ENCODE measurements at places on chromosomes 2 and 18.

GRCh38 chr2:205103699-205104098 is 558.4 kb downstream of the PARD3B start:
- DNase-seq: no peak

DNA sequence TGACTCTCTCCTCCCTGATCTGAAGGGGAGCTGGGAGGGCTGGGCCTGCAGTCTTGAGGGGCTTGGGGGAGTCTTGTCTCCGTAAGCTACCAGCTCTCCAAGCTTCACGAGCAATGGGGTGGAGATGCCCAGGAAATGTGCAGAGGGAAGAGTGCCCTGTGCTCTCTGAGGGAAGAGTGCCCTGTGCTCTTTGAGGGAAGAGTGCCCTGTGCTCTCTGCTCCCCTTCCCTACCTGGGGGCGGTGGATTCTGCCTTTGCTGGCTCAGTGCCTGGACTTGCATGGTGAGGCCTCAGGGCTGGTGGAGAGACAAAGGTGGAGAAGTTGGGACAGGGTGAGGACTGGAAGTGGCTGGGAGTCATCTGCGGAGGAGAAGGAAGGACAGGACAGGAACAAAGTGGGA is 72.7 kb downstream of the TWIST2 start:
- DNase-seq: no peak

DNA sequence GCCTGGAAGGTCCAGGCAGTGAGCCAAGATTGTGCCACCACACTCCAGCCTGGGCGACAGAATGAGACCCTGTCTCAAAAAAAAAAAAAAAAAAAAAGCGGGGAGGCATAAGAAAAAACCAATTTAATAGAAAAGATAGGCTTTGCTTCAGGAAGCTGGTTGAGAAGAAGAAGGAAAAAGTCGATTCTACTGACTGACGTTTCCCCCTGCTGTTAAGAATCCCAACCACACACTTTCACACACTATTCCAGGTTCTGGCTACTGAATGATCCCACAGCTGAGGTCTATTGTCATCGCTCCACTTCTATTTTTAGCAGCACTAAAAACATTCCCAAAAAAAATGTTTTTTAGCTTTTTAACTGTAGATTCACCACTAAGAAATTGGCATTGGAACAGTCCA is 6.7 kb upstream of the CHCHD5 start:
- no peak for DNase-seq

GRCh38 chr18:57813245-57813644 is 10.1 kb upstream of the ATP8B1 start:
- DNase-seq: no peak

DNA sequence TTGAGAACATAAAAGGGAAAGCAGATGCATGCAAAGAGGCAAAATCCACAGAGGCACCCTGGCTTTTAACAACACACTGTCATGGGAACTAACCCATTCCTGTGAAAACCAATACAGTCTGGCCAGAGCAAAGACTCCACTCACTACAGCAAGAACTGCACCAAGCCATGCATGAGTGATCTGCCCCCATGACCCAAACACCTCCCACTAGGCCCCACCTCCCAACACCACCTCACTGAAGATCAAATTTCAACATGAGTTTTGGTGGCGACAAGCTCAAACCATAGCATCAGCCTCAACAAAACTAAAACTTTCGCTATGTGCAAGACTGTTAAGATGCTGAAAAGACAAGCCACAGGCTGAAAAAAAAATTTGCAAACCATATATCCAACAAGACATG is 162.8 kb downstream of the SMAD2 start:
- DNase-seq: no peak

DNA sequence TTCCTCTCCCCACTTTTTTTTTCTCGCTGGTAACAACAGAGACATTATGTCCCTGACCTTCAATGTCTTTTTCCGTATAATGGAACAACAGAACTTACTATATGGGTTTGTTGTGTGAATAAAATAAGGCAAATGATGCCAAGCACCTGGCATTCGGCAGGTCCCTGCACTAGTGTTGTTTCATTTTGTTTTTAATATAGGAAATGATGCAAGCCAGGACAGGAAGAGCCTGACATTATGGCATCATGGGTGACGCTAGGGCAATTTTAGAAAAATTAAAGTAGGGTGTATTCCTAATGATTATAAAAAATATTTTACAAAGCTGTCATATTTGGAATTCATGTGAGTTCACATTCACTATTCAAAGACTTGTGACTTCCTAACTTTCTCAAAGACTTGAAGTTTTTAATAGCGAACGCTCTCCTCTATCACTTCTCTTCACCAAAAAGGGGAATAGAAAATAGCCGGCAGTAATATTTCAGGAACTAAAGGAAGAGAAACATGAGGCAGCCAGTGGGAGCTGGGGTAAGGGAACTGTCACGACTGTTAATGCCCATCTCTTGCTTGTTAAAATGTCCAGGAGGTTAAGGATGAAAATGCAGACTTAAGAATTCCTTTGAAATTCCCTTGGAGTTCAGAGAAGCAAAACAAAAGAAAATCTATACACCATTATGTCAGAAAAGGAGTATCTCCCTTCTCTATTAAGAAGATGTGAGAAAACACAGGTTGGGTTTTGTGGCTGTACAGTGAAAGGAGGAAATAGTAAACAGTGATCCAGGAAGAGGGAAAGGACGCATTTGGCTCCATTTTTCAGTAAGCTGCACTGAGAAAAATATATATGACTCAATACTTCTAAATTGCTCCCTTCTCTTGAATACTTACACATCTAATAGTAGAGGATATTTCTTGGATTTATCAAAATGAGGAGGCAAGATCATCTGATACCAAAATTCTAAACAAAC is 60.2 kb downstream of the DPP4 start:
- no peak for DNase-seq

DNA sequence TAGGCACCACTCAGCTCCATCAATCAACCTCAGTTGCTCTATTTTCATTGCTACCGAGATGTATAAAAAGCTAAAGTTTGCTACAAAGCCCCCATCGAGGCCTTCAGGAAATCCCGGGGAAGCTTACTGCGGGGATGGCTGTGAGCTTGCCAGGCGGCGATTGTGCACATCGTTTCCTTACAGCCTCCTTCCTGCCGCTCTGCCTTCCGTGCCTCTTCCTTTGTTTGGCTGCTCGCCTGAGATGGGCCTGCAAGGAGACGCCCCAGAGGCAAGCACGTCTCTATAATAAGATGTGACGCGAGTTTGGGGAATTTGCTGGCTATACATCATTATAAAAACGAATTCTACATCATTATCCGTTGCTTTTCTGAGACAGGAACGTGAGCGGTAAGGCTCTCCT is 41.6 kb downstream of the DHRS9 start:
- no peak for DNase-seq

DNA sequence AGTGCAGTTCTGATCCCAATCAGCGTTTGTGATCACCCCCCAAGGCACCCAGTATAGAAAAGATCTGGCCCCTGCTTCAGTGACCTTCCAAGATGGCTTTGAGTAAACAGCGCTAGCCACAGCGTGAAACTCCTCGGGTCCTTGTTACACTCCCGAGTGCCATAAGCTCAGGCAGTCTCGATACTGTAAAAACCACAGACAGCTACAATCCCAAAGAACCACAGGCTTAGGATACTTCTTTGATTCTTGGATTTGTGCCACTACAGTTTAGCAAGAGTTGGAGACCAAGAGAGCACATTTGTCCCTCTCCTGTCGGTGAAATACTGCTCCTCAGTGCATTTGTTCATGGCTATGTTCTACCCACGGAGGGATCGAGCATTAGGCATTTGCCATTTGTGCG is 352.5 kb upstream of the ZNF521 start:
- no peak for DNase-seq

GRCh38 chr18:73688851-73689711 is 458.6 kb downstream of the FBXO15 start:
- no peak for DNase-seq

GRCh38 chr2:21118302-21118920 is 5.4 kb upstream of the TDRD15 start:
- DNase-seq: peak; percentile 30

- no peak for DNase-seq
Measured at GRCh38 chr2:178324077-178324476, 126.9 kb downstream of the PRKRA start.
